ENCODE measurements at places on chromosomes 1 and 21. TPM values are rescaled to one million over a fixed set of nuclear protein-coding genes. Genes with fewer than 3 reads are reported as not detected.

GRCh38 chr21:34074283-34075090 is 1.1 kb downstream of the MRPS6 start:
- no peaks in the 10 kb centered on the region for H3K27me3 ChIP-seq
- peak overlapping the region; percentile 15 for H3K27ac ChIP-seq
- no peaks in the 10 kb centered on the region for H3K36me3 ChIP-seq
- H3K4me3 ChIP-seq = peak overlapping the region; percentile 78

DNA sequence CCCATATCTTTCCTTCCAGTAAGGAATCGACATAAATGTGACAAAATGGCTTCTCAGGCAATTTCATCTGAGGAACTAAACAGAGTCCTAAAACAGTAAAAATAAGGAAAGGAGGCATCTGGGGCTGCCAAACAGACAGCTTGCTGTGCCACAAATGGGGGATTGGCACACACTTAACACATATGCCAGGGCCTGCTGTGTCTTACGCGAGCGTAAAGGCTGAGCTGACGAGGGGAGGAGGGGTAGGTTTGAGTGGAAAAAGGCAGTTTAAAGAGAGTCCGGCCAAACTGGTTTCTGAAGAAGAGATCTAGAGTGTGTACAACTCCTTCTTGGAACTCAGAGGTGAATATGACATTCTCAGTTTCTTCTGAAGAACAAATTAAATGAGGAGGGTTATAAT is 244.1 kb upstream of the MAP1LC3C start:
- H3K27me3 ChIP-seq = no peaks in the 10 kb centered on the region
- H3K36me3 ChIP-seq = no peaks in the 10 kb centered on the region
- DNase-seq = no peak
- no peak overlapping the region for H3K27ac ChIP-seq
- no peaks in the 10 kb centered on the region for H3K4me1 ChIP-seq
- H3K4me3 ChIP-seq = no peak overlapping the region

- H3K36me3 ChIP-seq = no peaks in the 10 kb centered on the region
- H3K4me3 ChIP-seq = no peak overlapping the region
- H3K27me3 ChIP-seq = no peaks in the 10 kb centered on the region
- no peaks in the 10 kb centered on the region for H3K4me1 ChIP-seq
Observed at GRCh38 chr21:34362670-34363069, 1.1 kb upstream of the KCNE2 start.

TMEM125 gene
- total RNA-seq = not detected
